ENCODE measurements at places on chromosomes 2 and 18.

- no peaks in the 10 kb centered on the region for H3K27me3 ChIP-seq
- H3K4me1 ChIP-seq = no peaks in the 10 kb centered on the region
- no peak overlapping the region for H3K27ac ChIP-seq
- no peak overlapping the region for H3K4me3 ChIP-seq
- DNase-seq = no peak
- no peaks in the 10 kb centered on the region for H3K36me3 ChIP-seq
These were observed 70.6 kb upstream of the CAPN13 start for GRCh38 chr2:30877833-30878232.

DNA sequence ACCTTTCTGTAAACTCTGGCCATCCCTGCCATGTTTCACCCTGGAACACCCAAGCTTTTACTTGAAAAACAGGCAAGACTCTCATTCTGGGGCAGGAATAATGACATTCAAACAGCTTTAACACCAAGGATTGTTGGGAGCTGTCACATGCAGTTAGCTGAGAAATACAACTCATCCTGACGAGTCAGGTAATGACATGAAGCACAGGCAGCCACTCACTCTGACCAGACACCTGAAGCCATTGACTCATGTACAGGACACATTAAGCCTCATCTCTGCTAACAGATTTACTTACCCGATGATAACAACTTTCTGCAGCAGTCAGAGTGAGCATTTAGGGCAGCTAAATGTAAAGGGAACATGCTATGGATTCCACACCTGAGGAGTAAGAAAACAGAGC is 163.1 kb upstream of the PGAP1 start:
- no peaks in the 10 kb centered on the region for H3K4me1 ChIP-seq
- H3K27ac ChIP-seq = no peak overlapping the region
- H3K4me3 ChIP-seq = no peak overlapping the region
- H3K27me3 ChIP-seq = no peaks in the 10 kb centered on the region
- peaks cover 60% of the 10 kb centered on the region for H3K36me3 ChIP-seq
- no peak for DNase-seq

GRCh38 chr2:231987124-231987727 is 25.7 kb downstream of the DIS3L2 start:
- H3K36me3 ChIP-seq = no peaks in the 10 kb centered on the region
- H3K4me3 ChIP-seq = no peak overlapping the region
- H3K27me3 ChIP-seq = no peaks in the 10 kb centered on the region

- peaks cover 42% of the 10 kb centered on the region for H3K4me1 ChIP-seq
- no peaks in the 10 kb centered on the region for H3K36me3 ChIP-seq
- H3K27me3 ChIP-seq = no peaks in the 10 kb centered on the region
- DNase-seq = peak; percentile 7
- no peak overlapping the region for H3K4me3 ChIP-seq
These were observed 122.2 kb downstream of the TANC1 start for GRCh38 chr2:159090514-159091201.

GRCh38 chr2:226115102-226115831 is 684.4 kb downstream of the IRS1 start:
- H3K27me3 ChIP-seq = no peaks in the 10 kb centered on the region
- H3K4me1 ChIP-seq = no peaks in the 10 kb centered on the region
- no peak overlapping the region for H3K4me3 ChIP-seq
- no peaks in the 10 kb centered on the region for H3K36me3 ChIP-seq
- no peak for DNase-seq
- H3K27ac ChIP-seq = no peak overlapping the region

GRCh38 chr2:1947316-1947715 is 203.0 kb upstream of the PXDN start:
- H3K27ac ChIP-seq = no peak overlapping the region
- no peaks in the 10 kb centered on the region for H3K36me3 ChIP-seq
- no peak overlapping the region for H3K4me3 ChIP-seq
- no peak for DNase-seq

DNA sequence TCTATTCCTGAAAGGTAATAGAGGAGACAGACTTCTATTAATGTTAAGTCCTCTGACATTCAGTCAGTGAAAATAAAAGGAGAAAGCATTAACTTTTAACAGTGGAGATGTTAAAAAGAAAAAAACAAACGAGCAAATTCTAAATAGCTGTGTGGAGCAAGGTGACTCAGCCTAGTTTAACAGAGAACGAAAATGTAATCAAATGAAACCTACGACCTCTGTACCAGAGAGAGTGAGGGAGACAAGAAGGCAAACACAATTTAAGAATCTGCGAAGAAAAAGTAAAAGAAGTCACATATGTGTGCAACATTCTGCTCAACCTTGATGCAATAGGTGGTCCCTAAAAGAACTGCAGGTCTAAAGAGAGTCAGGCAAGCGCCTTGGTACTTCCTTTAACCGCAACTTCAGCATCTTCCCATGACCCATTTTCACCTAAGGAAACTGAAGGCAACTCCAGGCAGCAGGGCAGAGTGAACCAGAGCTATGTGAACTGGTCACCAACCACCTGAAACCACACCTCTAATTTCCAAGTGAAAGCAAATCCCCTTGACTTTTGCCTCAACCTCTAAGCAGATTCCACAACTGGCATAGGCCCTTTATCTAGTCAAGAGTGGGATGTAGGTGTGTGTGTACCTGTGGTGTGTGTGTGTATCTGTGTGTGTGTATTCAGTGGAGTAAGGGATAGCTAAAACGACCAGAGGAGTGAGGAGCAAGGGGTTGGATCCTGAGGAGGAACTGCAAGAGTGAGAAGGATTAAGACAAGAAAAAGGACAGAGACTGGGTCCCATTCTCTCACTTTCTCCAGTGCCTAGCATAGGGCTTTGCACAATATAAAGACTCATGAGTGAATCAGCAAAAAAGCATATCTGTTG is 43.0 kb downstream of the FIGN start:
- H3K4me3 ChIP-seq = no peak overlapping the region
- H3K4me1 ChIP-seq = no peaks in the 10 kb centered on the region
- no peak overlapping the region for H3K27ac ChIP-seq
- H3K36me3 ChIP-seq = no peaks in the 10 kb centered on the region
- DNase-seq = no peak

GRCh38 chr2:200203381-200203827 is 103.1 kb upstream of the SPATS2L start:
- no peak overlapping the region for H3K27ac ChIP-seq
- no peaks in the 10 kb centered on the region for H3K36me3 ChIP-seq
- no peaks in the 10 kb centered on the region for H3K27me3 ChIP-seq
- no peaks in the 10 kb centered on the region for H3K4me1 ChIP-seq
- DNase-seq = no peak

- H3K4me1 ChIP-seq = no peaks in the 10 kb centered on the region
- DNase-seq = no peak
- no peaks in the 10 kb centered on the region for H3K27me3 ChIP-seq
- no peak overlapping the region for H3K4me3 ChIP-seq
These were observed 81.5 kb downstream of the EPHA4 start for GRCh38 chr2:221490506-221491060.

GRCh38 chr2:170639635-170640034 is 75.5 kb upstream of the SP5 start:
- no peaks in the 10 kb centered on the region for H3K4me1 ChIP-seq
- no peaks in the 10 kb centered on the region for H3K27me3 ChIP-seq
- no peak for DNase-seq

DNA sequence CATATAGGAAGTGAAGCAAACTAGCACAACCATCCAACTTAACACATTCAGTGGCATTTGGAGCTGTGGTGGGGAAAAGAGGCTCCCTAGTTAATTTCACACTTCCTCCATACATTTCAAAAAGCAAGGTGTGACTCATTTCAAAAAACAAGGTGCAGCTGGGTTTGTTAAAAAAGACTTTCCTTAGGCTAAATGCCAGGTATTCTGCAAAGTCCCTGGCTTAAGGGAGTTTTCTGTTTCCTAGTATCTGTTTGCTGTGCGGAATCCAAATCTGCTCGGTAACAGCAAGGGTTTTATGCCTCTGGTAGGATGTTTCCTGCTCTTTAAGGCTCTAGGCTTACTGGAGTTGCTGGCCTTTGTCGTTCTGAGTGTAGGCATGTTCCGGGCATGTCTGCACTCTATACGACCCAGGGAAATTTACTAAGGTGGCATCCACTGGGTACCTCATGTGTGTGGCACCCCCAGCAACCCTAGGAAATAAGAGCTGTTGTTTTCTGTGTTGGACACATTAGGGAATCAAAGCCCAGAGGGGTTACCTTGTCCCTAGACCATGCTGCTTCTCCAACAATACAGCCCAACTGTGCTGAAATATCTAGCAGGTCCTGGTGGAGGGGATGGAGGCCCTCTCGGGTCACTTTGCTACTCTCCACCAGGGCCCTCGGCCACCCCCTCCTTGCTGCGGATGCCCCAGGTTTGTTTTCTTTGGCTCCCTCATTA is 634 bp upstream of the MSGN1 start:
- H3K4me1 ChIP-seq = no peaks in the 10 kb centered on the region
- no peaks in the 10 kb centered on the region for H3K27me3 ChIP-seq
- no peaks in the 10 kb centered on the region for H3K36me3 ChIP-seq
- no peak overlapping the region for H3K4me3 ChIP-seq
- no peak for DNase-seq

DNA sequence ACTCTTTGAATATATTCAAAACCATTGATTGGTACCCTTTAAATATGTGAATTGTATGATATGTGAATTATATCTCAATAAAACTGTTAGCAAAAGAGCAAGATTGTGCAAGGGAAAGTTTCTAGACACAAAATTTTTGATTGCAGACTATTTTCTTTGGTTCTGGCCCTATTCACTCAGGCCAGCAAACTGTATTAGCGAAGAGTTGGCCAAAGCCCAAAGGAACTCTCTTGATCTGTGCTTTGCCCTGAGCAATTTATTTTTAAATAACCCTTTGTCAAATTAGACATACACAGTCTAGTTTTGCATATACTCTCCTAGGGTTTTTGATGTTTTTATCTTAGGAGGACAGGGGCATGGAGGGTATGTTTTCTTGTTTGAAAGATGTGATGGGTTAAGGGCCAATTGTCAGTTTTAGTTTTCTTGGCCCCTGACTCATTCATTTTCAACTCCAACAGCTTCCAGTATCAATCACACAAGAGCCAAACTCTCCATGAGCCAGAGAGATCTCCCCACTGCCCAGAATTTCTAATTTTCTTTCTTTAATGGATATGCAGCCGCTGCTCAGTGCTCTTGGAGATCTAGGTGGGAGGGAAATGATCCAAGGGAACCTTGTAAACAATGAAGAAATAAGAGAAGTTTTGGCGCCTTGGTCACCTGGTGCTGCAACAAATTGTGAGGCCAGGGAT is 231.5 kb downstream of the SRBD1 start:
- H3K4me3 ChIP-seq = no peak overlapping the region
- H3K27me3 ChIP-seq = no peaks in the 10 kb centered on the region

DNA sequence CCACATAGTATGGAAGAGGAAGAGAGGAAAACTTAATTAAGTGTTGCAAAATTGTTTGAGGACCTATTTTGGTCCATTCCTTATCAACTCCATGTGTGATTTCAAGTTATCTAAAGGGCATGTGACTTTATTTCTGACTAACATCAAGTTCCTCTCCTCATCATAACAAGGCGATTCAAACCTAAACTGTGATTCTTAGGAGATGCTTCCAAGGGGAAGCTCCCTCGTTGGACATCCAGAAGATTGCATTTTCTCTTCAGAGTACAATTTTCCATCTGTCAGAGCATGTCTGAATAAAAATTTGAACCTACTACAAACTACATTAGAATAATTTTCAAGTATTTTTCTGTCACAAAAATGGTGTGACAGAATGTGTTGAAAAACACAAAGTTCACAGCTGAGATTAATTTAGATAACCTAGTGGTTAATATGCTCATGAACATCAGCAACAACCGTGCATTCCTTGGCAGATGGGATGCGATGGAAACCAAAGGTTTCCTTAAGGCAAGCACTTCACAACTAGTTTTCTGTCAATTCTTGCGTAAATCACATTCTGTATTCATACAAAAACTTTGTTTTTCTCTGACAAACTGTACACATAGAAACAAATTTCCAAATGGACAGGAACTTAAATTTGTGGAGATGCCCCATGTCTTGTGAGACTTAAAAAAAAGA is 4.2 kb downstream of the SFT2D3 start:
- H3K36me3 ChIP-seq = peaks cover 33% of the 10 kb centered on the region
- no peak overlapping the region for H3K27ac ChIP-seq
- no peak for DNase-seq
- no peak overlapping the region for H3K4me3 ChIP-seq

DNA sequence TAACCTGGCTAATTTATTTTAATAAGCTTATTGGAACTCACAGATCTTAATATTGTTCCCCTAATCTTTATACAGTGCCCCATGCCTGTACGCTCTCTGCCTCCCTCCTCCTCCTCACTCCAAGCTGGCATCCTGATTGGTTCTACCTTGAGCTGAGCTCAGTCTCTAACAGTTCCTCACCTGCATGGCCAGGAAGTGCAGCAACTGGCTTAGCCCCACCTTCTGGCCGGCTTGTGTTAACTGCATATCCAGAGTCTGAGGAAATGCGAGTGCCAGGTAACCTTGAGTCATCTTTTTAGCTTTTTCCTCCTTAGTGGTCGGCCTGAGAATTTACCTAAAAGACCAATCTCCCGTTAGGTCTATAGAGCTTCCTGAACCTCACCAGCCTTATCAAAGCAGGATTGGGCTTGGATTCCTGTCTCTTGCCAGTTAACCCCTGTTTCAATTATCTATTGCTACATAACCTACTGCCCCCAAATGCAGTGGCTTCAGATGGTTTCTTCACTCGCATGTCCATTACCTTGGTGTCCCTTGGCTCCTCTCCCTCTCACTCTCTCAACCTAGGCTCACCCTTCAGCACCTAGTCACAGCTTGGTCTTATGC is 89.5 kb upstream of the STK39 start:
- H3K36me3 ChIP-seq = no peaks in the 10 kb centered on the region
- DNase-seq = peak; percentile 66

- no peaks in the 10 kb centered on the region for H3K4me1 ChIP-seq
- H3K27ac ChIP-seq = no peak overlapping the region
- H3K27me3 ChIP-seq = no peaks in the 10 kb centered on the region
- DNase-seq = no peak
- no peaks in the 10 kb centered on the region for H3K36me3 ChIP-seq
- no peak overlapping the region for H3K4me3 ChIP-seq
These were observed 63.6 kb upstream of the ATL2 start for GRCh38 chr2:38440655-38441054.

- no peak for DNase-seq
- no peaks in the 10 kb centered on the region for H3K27me3 ChIP-seq
- no peak overlapping the region for H3K4me3 ChIP-seq
These were observed 112.5 kb downstream of the PIK3C3 start for GRCh38 chr18:42067518-42067917.

- H3K27me3 ChIP-seq = no peaks in the 10 kb centered on the region
- peaks cover 3% of the 10 kb centered on the region for H3K4me1 ChIP-seq
- no peaks in the 10 kb centered on the region for H3K36me3 ChIP-seq
- no peak for DNase-seq
- no peak overlapping the region for H3K27ac ChIP-seq
These were observed 84.3 kb upstream of the SERTAD2 start for GRCh38 chr2:64738026-64738425.

DNA sequence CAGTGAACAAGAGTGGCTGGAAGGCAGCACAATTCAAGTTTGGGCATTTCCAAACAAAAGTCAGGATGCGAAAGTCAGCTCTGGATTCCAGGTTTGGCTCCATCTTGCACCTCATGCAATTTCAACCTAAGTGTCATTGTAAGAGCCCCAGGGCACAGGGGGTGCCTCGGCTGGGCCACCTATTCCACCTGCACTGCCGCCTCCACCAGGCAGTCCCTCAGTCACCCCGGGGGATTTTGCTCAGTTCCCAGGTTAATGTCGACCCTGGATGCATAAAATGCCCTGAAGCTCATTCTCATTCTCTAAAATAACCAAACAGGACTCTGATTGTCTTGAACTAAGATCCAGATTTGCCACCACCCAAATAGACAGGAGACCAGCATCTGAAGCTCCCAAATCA is 77.6 kb downstream of the EDAR start:
- H3K27ac ChIP-seq = no peak overlapping the region
- H3K4me1 ChIP-seq = no peaks in the 10 kb centered on the region
- no peaks in the 10 kb centered on the region for H3K36me3 ChIP-seq
- H3K4me3 ChIP-seq = no peak overlapping the region

GRCh38 chr2:18602298-18602697 is 12.9 kb upstream of the NT5C1B start:
- no peak overlapping the region for H3K4me3 ChIP-seq
- DNase-seq = no peak
- H3K4me1 ChIP-seq = no peaks in the 10 kb centered on the region
- H3K27ac ChIP-seq = no peak overlapping the region
